ENCODE measurements at places on chromosomes 1 and 21. TPM values are rescaled to one million over a fixed set of nuclear protein-coding genes. Genes with fewer than 3 reads are reported as not detected.

DNA sequence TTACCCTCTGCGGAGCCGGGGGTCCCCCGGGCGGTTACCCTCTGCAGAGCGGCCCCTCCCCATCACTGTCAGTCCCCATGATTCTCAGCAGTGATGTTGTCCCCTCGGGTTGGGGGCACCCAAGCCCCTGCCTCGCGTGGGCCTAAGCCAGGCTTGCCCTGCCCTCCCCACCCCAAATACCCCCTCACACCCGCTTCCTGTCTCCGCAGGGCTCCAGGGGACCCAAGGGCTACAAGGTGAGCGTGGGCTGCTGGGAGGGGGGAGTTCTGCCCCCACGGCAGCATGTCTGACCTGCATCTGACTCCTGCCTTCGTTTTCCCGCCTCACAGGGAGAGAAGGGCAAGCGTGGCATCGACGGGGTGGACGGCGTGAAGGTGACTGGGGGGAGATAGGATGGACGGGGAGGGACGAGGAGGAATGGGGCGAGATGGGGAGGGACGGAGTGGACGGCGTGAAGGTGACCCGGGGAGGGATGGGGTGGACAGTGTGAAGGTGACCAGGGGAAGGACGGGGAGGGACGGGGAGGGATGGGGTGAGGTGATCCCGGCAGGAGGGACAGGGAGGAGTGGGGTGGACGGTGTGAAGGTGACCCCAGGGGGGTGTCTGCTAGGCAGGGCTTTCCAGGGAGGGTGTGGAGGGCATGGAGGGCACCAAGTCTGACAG, 8.6 kb downstream of the COL6A1 start:
- H3K27me3 ChIP-seq: no peaks in the 10 kb centered on the region
- H3K27ac ChIP-seq: no peak overlapping the region
- H3K4me1 ChIP-seq: no peaks in the 10 kb centered on the region
- DNase-seq: peak; percentile 7

DNA sequence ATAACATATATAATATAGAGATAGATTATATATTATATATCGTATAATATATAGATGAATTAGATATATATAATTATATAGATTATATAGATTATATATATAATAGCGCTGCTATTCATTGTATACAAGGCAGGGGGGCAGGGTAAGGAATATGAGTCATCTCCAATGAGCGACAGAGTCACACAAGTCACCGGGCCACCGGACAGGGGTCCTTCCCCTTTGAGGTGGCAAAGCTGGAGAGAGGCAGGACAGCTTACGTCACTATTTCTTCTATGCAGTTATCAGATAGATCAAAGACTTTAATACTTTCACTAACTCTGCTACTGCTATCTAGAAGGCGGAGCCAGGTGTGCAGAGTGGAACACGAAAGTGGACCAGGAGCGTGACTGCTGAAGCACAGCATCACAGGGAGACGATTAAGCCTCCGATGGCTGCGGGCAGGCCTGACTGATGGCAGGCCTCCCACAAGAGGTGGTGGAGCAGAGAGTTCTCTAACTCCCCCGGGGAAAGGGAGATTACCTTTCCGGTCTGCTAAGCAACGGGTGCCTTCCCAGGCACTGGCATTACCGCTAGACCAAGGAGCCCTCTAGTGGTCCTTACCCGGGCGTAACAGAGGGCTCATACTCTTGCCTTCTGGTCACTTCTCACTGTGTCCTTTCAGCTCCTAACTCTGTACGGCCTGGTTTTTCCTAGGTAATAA, 2154.7 kb downstream of the MRPL39 start:
- no peaks in the 10 kb centered on the region for H3K4me1 ChIP-seq
- no peaks in the 10 kb centered on the region for H3K27me3 ChIP-seq
- peak; percentile 13 for DNase-seq
- H3K27ac ChIP-seq: no peak overlapping the region
- no peak overlapping the region for H3K4me3 ChIP-seq

Gene LCE2C
- total RNA-seq: not detected

Gene SCCPDH
- total RNA-seq: 25.7 TPM

Gene FCRLB
- 6.2 TPM for total RNA-seq

Measured in SJCRH30 (cell line).